Stimulated activated CD4-positive, alpha-beta T cell treated with anti-CD3 and anti-CD28 coated beads, Interleukin-1b, Interleukin-23, amount 100 ng/mL, for 48 hours (primary cell): ENCODE measurements at places on chromosomes 11 and 22.

DNA sequence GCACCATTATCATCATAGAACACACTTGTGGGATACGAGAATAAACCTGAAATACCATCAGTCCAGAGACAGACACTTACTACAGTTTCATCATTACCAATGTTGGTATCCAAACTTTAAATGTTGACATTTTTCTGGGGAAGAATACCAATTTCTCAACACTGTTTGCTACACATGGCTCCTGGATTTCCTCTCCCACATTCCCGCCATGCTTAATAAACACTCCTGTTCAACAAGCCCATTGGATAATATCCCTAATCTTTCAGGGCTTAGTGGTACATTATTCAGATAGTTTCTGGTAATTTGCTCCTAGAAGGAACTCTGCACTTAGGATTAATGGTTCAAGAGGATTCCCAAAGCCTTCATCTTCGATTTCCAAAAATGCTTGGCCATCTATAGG, 48.2 kb downstream of the CSF2RB start:
- no peak for DNase-seq

- peak; percentile 76 for DNase-seq
Observed at GRCh38 chr11:121451986-121452608, at the start of gene SORL1. SORL1 (plus strand) TSS chr11:121452314; CDS start chr11:121452332, 18 bp downstream.

DNA sequence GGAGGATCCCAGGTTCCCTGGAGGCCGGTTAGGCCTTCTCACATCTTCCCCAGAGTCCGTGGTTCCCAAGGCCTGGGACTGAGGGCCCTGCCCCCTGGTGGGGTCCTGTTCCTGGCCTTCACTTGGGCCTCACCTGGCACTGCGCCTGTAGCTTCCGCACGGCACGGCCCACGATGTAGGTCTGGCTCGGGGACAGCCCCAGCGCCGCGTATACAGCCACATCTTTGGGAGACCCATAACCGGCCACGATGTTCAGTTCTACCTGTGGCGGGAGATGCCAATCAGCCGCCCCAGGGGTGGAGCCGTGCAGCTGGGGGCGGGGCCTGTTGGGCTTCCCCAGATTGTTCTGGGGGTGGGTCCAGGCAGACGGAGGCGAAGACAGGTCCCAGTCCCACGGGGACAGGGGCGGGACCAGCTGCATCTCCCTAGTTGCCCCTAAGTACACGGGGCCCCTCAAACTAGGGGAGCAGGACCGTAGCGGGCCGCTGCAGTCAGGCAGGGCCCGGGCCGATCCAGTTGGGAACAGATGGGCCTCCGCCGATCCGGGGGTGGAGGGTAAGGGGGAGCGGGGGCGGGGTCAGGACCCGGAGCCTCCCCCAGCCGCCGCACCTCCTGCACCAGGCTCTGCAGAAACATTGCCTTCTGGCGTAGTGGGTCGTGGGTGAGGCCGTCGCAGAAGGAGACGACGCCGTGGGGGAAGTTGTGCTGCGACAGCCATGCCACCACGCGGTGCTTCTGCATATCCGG, 10.1 kb downstream of the AIP start:
- no peak for DNase-seq

DNA sequence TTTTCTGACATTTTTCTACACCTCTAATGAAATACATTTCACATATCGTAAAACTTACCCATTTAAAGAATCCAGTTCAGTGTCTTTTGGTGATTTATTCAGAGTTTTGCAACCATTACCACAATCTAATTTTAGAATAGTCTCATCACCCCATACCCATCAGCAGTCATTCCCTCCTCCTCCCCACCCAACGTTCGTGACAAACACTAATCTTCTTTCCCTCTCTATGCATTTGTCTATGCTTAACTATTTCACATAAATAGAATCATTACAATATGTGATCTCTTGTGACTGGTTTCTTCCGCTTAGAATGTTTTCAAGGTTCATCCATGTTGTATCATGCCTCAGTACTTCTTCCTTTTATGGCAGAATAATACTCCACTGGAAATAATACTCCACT, 9.5 kb downstream of the TTC28 start:
- no peak for DNase-seq

- DNase-seq = peak; percentile 67
Observed at GRCh38 chr11:86632499-86633269, 39.7 kb downstream of the ME3 start.

DNA sequence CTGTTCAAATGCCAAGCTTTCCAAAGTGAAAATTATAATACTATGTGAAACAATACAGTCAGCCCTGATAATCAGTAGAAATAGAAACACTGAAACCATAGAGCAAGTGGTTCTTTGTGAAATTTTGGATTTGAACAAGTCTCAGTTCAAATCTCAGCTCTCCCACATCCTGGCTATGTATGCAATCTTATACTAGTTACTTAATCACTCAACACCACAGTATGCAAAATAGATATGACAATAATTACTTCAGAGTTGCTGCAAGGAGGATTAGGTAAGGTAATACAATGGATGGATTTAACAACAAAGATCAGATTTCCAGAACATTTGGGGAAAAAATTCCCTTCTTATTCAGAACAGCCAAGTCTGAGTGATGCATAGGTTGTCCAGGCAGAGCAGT, 851.8 kb upstream of the CCDC90B start:
- no peak for DNase-seq

- no peak for DNase-seq
Observed at GRCh38 chr22:27834364-27835185, 33.0 kb upstream of the MN1 start.

DNA sequence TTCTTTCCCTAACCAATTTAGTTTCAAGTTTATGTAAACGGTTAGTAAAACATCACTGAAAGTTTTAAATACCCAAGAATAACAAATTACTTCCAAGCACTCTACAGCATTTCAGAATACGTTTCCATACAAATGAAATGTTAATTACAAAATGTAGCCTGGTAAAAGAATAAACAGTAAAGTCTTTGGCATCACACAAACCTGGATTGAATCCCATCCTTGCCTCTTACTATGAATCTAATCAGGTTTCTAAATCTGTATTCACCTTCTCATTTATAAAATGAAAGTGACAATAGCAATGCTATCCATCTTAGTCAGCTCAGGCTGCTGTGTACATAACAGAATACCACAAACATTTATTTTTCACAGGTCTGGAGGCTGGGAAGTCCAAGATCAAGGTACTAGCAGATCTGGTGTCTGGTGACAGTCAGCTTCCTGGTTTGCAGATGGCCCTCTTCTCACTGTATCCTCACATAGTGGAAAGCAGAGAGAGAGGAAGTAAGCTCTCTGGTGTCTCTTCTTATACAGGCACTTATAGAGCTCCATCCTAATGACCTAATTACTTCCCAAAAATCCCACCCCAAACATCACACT, 19.2 kb downstream of the FAM168A start:
- peak; percentile 9 for DNase-seq

- no peak for DNase-seq
Observed at GRCh38 chr11:4848908-4849532, at the start of gene OR51S1. OR51S1 (minus strand) TSS chr11:4849208; CDS start chr11:4849208, 0 bp downstream.

DNA sequence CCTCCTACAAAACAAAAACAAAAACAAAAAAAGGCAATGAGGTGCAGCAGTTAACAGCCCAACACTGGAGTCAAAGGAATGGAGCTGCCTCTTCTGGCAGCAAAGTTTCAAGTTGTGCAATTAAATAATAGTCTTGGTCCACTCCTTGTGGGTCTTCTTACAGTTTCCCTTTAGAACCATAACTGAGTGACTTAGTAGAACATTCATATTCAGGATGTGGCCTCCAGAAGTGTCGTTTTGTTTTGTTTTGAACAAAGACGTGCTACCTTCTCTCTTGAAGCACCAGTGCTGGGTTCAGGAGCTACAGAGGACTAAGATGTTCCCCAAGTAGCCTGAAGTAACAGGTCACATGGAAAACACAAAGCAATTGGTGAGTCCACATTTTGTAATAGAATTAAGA, 2.0 kb upstream of the JAML start:
- no peak for DNase-seq

DNA sequence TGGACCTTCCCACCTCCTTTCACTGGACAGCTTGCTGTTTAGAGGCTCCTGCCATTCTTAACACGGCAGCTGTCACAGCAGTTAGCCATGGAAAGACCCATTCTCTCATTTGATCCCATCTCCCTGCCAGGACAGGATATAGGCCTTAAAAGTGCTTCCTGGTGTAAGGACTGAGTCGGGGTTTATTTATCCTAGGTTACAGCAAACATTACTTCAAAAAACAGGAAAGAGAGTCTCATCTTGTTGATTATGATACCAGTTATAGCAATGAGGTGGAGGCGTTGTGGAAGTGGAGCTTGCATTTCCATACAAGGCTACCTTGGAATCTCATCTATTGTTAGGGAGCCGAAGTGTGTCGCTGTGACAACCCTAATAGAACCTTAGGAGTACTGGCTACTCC, 17.4 kb upstream of the ETS1 start:
- no peak for DNase-seq

GRCh38 chr11:102842930-102843329, 479 bp downstream of the MMP3 start:
- no peak for DNase-seq

DNA sequence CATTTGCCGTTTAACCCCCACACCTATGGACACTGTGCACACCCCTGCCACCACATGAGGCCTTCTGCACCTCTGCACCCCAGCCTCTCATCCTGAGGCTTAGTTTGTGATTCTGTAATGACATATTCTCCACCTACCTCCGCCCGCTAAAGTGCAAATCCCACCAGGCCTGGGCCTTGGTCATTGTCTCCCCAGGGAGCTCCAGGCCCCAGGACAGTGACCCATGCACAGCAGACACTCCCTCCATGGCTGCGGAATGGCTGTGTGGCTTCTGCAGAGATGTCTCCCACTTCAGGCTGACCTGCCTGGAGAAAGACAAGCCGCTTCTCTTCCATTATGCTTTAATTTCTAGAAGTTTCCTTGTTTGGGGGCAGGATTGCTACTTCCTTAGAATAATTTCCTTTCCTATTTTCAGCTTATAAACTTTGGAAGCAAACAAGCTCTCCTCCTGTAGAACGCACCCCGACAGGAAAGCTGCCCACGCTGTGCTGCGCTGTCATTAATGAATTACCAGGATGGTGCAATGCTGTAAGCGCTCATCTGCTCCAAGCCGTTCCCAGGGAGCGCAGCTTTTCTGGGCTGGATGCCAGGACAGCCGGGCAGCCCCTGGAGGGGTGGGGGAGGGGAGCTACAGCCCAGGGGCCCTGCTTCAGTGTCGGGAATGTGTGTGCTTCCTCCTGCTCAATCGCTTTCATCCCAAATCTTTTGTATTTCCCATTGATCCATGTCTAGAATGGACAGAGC, 618.0 kb downstream of the BRD1 start:
- DNase-seq = no peak

DNA sequence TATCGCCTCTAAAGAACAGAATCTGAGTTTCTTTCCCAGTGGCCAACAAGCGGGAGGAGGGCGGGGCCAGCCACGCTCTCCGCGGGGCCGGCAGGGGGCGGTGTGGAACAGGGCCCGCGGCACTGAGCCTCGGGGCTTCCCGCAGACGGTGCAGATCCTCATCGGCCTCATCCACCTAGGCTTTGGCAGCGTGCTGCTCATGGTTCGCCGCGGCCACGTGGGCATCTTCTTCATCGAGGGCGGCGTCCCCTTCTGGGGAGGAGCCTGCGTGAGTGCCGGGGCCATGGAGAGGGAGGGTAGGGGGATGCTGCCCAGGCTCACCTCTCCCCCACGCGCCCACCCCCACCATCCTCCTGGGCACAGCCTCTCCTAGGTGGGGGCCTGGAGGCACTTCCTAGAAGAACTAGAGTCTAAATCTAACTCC, 10.7 kb downstream of the MS4A15 start:
- peak; percentile 37 for DNase-seq

- no peak for DNase-seq
Observed at GRCh38 chr11:12640355-12640754, 33.9 kb upstream of the TEAD1 start.

- DNase-seq = no peak
Observed at GRCh38 chr11:123428116-123428715, 1.9 kb upstream of the GRAMD1B start.

DNA sequence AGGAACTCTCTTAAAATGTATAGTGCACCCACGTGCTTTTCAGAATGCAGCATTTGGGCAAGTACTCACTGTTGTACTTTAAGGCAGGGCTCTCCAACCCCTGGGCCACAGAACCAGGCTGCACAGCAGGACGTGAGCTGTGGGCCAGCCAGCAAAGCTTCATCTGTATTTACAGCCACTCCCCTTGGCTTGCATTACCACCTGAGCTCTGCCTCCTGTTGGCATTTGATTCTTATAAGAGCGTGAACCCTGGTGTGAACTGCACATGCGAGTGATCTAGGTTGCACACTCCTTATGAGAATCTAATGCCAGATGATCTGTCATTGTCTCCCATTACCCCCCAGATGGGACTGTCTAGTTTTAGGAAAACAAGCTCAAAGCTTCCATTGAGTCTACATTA, 3.0 kb downstream of the C11orf58 start:
- no peak for DNase-seq

- DNase-seq = no peak
Observed at GRCh38 chr11:134630861-134631260, 218.8 kb upstream of the B3GAT1 start.

GRCh38 chr11:7520011-7520942, 6.5 kb downstream of the PPFIBP2 start:
- no peak for DNase-seq

GRCh38 chr11:13222285-13222684, 55.3 kb upstream of the BMAL1 start:
- no peak for DNase-seq

GRCh38 chr22:38766076-38766777, 10.4 kb upstream of the SUN2 start:
- no peak for DNase-seq

DNA sequence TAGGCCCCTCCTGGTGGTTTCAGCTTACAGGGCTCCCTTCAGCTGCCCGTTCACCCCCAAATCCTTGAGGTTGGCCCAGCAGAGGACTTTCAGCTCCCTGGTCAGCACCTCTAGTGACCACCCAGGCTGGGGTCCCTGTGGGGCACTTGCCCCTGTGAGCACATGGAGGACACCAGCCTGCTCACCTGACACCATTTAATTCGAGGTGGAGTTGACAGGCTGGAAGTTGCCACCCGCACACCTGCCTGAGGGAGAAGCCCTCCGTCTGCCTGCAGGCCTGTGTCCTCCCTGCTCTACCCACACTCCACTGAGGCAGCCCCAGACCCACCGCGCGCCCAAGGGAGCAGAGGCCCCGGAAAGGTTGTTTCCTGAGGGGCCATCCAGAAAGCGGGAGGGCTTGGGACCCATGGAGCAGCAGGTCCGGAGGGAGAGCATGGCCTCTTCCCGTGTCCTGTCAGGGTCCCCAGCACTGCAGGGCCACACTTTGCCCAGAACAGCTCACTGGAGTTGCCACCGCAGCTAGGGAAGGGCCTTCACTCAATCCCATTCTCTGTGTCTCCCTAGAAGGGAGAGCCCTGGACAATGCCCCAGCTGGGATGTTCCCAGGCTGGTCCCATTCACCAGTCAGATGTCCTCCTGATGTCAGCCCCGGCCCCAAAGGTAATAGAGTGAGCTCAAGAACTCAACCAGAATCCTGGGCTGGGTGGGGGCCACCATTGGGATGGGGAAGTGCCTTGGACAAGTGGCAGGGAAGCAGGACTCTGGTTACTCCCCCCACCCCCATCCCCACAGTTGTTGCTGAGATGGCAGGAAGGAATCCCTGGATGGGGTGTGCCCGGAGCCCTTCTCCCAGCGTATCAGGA, 82.4 kb downstream of the MED15 start:
- no peak for DNase-seq
